ENCODE measurements at places on chromosomes 11 and 22. TPM values are rescaled to one million over a fixed set of nuclear protein-coding genes. Genes with fewer than 3 reads are reported as not detected.

B3GAT1 gene
- not detected for total RNA-seq

MOGAT2 gene
- total RNA-seq = not detected

KCNC1 gene
- total RNA-seq = 0.08 TPM

UBQLN3 gene
- not detected for total RNA-seq

MAJIN gene
- total RNA-seq = not detected

SCO2 gene
- 5.7 TPM for total RNA-seq

ZFPL1 gene
- 36.4 TPM for total RNA-seq

ZNRF3 gene
- 7.0 TPM for total RNA-seq

SCGB1D2 gene
- total RNA-seq = not detected

LUZP2 gene
- not detected for total RNA-seq

C11orf16 gene
- not detected for total RNA-seq

MFNG gene
- total RNA-seq = 0.79 TPM

CNTF gene
- 1.2 TPM for total RNA-seq

SCN4B gene
- total RNA-seq = 0.08 TPM

RASL10A gene
- total RNA-seq = 0.11 TPM

CD3D gene
- total RNA-seq = not detected

NXF1 gene
- total RNA-seq = 38.9 TPM

VPS11 gene
- total RNA-seq = 9.0 TPM

CYP2D6 gene
- total RNA-seq = 0.27 TPM
